ENCODE measurements at places on chromosomes 13 and 19.

GRCh38 chr19:16428372-16429036 lies 43.3 kb downstream of the EPS15L1 start:
- no peak for DNase-seq

GRCh38 chr13:33205804-33206221 lies 79.7 kb downstream of the STARD13 start:
- no peak for DNase-seq

GRCh38 chr19:5489551-5489950 lies 34.3 kb downstream of the ZNRF4 start:
- DNase-seq, result no peak

- no peak for DNase-seq
Observed at GRCh38 chr19:2627319-2627829, 75.1 kb downstream of the GNG7 start.

DNA sequence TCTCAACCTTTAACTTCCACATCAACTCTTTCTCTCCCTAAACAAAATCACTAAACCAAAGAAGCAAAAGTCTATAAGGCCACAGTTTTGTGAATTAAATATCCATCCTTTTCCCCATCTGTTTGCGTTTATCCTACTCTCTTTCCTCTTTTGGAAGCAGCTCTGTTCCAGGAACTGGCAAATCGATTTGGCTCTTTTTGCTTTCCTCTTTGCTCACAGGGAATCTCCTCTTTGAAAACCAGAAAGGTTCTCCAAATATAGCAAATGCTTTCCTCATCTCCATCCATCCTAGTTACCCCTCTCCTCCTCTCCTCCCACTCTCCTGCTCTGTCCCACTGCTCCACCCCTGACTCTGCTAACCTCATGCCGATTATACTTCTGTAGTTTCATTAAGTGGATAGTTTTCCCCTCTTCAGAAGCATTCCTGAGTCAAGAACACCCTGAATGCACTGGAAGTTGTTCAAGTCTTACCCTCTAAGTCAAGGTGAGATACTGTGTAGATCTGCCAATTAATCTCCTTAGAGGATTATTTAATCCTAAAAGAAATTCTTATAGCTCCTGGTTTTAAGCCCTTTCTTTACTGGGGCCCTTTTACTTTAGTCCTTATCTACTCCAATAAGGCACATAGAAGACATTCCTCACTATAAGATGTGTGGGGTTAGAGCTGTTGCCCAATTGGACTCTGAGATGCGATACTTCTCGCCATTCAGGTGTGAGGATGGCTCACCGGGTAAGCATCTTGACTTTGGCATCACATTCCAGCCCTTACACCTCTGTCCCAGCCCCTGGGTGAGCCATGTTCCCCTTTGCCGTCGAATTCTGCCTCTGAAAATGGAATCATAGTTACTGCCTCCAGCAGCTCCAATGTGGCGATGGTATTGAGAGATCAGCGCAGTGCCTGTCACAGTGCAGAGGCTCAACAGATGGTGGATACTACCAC lies 67.6 kb downstream of the COL4A2 start:
- DNase-seq, result no peak

DNA sequence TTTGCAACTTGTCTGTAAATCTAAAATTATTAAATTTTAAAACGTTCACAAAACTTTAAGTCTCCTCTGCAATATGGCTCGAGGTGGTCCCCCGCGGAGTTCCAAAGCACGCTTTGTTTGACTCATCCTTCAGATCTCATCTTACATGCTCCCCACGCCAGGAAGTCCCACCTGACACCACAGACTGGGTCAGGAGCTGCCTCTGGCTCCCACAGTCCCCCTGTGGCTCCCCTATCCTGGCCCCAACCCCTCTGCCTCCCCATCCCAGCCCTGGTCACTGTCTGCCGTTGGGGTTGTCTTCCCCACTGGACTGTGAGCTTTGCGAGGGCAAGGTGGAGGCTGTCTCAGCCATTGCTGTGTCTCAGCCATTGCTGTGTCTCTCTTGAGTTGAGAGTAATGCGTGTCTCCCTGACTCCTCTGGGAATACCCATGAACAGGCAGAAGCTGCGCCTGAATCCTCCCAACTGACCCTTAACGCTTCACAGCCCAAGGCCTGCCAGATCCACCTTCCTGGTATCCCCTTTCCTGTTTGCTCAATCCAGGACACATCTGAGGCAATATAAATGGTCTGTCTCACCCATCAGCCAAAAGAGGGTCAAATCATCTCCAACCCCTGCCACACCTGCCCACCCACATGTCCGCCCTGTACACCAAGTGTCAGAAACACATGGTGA lies 15.9 kb downstream of the DYRK1B start:
- DNase-seq, result no peak

- DNase-seq, result no peak
Observed at GRCh38 chr13:76038920-76039716, 403.0 kb downstream of the LMO7 start.

DNA sequence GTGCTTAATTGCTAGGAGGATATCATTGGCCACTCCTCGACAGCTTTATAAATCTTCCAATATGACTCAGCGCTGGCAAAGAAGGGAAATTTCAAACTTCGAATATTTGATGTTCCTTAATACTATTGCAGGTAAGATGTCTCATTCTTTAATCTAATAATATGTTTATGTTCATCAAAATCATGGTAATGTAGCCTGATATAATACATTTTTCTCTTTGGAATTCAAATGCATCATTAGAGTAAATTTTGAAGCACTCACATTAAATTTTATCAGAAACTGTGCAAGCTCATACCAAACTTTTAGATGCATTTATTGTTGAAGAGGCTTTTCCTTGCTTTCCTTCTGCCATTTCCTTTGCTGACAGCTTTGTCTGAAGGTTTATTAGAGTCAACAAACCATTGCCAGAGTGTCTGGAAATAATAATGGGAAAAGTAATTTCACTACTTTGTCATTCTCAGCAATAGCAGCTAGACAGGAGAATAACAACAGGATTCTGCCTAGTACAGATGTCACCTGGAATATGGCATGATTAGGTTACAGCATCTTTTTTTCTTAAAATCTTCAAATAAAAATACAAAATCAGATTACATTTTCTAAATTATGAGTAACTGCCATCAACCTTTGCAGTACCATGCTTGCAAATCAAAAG lies 78.6 kb upstream of the MAB21L1 start:
- peak; percentile 4 for DNase-seq

All from NCI-H1417 (cell line).